Left ventricle myocardium superior (tissue), 1 donor: ENCODE measurements at places on chromosomes 6 and 20. TPM values are rescaled to one million over a fixed set of nuclear protein-coding genes. Genes with fewer than 3 reads are reported as not detected.
A peak's percentile ranks its signal among the peaks of the same experiment; 100 is the strongest.

The JPH2 gene
- 182 TPM for total RNA-seq

The PPP1R16B gene
- total RNA-seq, result 9.4 TPM

The PTK7 gene
- total RNA-seq, result 2.1 TPM

The DNAH8 gene
- not detected for total RNA-seq

The HLA-DPB1 gene
- 41.5 TPM for total RNA-seq

The PRPH2 gene
- 0.47 TPM for total RNA-seq

The RAMACL gene
- 0.67 TPM for total RNA-seq

The ZSCAN12 gene
- total RNA-seq, result 1.9 TPM

The BEND6 gene
- 0.35 TPM for total RNA-seq

The ANKRD6 gene
- 21.4 TPM for total RNA-seq

DNA sequence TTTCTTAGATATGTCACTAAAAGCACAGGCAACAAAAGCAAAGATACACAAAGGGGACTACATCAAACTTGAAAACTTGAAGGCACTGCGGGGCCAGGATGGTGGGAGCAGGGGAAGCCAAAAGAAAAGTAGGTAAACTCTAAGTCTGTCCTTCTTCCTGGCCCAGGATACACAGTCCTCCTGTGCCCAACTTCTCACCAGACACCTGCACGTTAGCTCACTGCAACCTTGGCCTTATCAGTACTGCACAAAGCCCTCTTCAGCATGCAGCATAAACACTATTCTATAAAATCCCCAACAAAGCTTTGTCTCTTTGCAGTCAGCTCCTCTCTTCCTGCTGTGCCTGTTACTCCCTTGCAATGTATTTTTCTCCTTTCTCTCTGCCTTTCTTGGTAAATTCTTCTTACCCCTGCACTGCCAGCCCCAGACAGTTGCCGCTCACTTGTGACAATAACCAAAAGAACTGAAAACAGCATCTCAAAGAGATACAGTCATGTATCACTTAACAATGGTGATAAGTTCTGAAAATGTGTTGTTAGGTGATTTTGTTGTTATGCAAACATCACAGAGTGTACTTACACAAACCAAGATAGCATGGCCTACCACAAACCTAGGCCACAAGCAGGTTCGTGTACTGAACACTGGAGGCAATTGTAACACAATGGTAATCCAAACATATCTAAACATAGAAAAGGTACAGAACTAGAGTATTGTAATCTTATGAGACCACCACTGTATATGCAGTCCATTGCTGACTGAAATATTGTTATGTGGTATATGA is 51.2 kb downstream of the NINL start:
- no peak for DNase-seq

DNA sequence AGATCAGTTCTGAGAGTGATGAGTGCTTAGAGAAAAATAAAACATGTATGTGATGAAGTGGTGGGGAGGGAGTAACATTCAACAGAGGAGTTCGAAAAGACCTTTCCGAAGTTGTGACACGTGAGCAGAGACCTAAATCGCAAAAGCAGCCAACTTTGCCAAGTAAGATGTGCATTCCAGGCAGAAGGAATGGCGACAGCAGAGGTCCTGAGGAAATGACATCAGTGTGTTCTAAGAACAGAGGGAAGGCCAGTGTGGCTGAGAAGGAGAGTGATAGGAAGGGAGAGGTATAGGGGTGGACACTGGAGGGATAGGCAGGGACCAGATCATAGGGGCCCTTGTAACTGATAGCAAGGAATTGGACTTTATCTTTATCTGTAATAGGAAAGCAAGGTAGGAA is 51.3 kb downstream of the ADAT2 start:
- no peak for DNase-seq

DNA sequence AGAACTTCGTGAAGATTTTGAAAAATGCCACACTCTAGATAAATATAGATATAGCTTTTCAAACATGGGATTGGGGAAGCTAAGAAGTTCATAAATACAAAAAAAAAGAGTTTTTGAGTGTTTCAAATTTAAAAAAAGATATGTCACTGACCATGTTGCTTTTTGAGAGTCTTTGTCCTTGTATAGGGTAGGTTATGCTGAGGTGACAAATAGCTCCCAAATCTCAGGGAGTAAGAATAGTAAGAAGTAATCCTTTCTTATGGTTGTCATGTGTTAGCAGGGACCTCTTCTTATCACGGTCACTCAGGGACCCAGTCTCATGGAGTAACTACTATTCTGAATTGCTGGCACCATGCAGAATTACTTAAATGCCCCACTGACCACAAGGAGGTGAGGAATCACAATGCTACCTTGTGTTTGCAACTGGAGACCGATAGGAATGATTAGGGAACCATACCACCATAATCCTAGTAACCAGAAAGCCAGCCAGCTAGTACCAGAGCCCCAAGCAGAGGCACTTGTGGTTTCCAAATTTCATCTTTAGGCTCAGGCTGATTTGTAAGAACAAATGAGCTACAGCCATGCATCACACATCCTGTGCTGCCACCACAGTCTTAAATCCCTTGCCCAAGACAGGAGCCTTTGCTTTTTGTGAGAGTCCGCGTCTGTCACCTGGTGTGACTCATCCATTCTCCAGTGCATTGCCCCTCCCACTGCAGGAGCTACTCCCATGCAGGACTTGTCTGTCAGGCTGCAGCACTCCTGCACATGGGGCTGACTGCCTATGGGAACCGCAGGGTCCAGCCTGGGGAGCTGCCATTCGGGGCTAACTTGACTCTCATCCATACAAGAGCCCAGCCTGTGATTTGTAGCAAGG is 42.4 kb upstream of the ADGRF4 start:
- DNase-seq, result no peak

- DNase-seq, result peak; percentile 30
Measured at GRCh38 chr20:62336775-62337557, 30.1 kb downstream of the LAMA5 start.

GRCh38 chr6:89454300-89454699 is 21.3 kb downstream of the ANKRD6 start:
- DNase-seq, result no peak

- DNase-seq, result no peak
Measured at GRCh38 chr6:54897462-54898189, 51.1 kb downstream of the FAM83B start.

DNA sequence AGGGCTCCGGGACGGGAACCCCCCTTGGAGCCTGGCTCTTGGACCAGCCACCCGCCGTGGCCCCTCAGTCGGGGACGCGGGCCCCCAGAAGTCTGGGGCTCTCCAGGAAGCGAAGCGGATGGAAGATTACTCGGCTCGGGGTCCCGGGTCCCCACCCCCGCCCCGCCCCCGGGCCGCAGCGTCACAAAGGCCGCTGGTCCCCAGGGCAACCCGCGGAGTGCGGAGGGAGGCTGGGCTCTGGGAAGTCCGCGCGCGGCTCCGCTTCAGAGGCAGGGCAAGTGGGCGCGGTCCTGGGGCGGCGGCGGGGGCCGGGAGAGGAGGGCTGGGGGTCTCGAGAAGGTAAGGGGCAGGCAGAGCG is at the start of gene FNDC11:
Gene FNDC11, plus strand, starts transcription at position 227 of the 358 bp plus-strand sequence. CDS start 1,505 bp downstream, outside the sequence.
- peak; percentile 66 for DNase-seq

DNA sequence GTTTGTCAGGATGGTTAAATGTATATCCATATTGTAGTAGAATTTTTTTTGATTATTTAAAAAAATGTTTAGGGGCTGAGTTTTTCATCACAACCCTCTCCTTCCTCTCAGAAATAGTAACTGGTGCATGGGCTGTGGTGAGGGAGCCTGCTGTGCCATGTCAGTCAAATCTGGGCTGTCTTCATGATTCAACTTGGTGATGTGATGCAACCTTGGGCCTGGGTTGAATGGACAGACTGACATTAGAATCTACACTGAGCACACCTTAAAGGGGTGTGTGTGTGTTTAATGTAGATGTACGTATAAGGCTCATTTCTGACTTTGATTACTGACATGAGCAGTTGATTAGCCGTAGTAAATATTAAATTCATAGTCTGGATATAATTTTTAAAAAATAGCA is 3.7 kb downstream of the TJAP1 start:
- no peak for DNase-seq

GRCh38 chr6:27795697-27796494 is 116.3 kb downstream of the OR2B2 start:
- no peak for DNase-seq

DNA sequence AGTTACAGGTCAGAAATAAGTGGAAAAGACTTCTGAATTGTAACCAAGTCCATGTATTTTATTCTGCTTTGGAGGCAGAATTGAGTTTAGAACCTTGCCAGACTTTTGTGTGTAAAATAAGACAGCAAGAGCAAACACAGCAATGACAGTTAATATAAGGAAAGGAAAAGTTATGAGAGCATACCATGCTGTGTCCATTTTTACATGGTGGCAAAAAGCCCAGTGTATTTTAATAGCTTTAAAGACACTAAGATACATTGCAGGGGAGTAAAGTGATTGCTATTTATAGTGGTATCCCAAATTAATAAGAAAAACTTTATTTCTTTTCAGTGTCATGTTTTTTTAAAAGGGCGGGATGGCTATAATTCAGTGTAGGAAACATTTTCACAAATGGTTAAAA is 45.2 kb downstream of the CDC5L start:
- no peak for DNase-seq

GRCh38 chr6:33689879-33690278 is 21.6 kb downstream of the UQCC2 start:
- DNase-seq, result no peak

DNA sequence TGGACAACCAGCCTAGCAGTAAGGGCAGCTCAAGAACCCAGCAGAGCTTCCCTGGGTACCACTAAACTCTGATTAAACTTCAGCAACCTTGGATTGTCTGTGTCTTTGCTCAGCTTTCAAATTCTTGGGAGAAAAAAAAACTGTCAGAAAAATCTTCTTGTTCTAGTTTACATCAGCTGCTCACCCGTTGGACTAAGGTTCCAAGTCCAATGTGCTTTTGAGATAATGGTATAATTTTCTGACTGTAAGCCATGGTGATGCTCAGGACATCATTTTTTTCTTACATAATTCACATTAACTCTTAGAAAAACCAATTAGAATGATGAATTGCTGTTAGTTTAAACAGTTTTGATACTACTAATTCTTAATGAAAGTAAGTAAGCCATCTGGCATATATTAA is 145.8 kb downstream of the COL9A1 start:
- DNase-seq, result no peak

GRCh38 chr6:84222426-84222825 is 5.0 kb downstream of the CEP162 start:
- no peak for DNase-seq

GRCh38 chr6:129793447-129793846 is 67.7 kb downstream of the TMEM244 start:
- DNase-seq, result no peak

DNA sequence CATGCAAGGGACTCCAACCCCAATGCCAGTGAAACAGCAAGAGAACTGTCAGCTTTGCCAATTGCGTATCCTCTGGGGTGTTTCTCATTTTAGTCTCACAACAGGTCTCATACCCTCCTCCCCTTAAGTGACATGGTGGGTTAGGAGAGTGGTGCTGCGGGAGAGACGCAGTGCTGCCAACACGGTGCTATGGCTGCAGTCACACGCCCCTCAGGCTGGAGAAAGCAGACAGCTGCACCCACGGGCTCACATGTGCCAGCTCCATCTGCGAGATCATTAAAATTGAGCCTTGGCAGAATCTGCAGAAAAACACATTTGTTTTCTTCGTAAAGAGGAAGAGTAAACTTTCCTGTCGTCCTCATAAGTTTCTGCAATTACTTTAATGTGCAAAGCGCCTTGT is 114.7 kb downstream of the ANKRD60 start:
- no peak for DNase-seq

DNA sequence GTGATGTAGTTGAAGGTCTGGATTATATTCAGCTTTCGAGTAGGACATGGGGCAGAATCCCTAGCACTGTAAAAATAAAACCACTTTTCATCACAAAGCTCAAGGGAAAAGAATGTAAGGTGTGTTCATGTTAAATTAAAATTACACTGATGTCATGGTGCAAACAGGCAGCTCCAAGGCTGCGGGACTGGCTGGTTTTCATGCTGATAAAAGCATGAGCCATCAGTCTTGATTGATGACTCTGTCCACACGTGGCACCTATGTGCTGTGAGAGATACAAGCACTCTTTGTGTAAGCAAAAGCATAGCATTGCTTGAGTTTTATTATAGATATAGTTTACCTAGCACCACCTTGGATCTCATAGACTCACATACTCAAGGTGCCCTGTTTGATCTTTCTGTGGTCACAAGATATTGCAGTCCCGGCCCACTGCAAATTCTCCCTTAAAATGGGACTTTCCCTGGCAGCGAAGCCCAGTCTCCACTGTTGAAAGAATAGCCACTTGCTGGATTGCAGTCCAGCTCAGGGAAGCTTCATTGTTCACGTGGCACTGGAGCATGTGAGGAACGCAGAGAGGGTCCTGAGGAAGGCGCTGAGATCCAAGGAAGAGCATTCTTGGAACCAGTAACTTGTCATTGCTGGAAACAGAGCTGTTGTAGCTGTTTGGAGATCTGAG is 90.6 kb downstream of the TIAM2 start:
- no peak for DNase-seq

- DNase-seq, result no peak
Measured at GRCh38 chr6:33604941-33605854, 15.9 kb upstream of the ITPR3 start.

- no peak for DNase-seq
Measured at GRCh38 chr6:90584636-90585255, 2.1 kb downstream of the MAP3K7 start.

- no peak for DNase-seq
Measured at GRCh38 chr6:125867483-125867942, 76.8 kb downstream of the NCOA7 start.

- DNase-seq, result no peak
Measured at GRCh38 chr20:32972181-32973076, 31.8 kb downstream of the SUN5 start.

DNA sequence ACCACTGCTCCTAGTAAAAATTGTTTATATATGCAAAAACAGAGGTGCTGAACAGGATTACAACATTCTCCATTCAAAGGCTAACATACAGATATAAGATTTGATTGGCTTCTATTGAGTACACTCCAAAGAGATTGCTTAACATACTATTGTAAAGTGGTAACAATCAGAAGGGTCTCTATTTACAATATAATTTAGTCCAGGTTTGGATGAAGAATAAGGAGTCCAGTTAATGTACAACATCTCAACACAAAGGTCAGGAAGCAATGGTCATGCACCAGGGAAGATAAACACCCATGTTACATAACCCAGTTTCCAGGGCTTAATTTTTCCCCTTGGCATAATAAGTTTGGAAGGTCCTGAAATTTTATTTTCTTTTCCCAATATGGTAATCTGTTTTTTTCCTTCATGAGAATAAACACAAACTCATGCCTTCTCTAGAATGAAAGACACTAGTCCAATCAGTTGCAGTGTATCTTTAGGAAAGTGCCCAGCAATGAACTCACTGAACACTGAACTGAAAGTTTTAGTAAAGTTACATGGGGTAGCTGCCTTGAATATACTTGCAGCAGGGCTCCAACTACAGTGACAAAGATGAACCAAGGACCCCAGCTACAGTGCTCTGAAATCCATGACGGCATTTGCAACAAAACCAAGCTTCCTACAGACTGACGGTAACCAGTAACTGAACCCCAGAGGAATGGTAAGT is 255.3 kb upstream of the GJE1 start:
- no peak for DNase-seq

DNA sequence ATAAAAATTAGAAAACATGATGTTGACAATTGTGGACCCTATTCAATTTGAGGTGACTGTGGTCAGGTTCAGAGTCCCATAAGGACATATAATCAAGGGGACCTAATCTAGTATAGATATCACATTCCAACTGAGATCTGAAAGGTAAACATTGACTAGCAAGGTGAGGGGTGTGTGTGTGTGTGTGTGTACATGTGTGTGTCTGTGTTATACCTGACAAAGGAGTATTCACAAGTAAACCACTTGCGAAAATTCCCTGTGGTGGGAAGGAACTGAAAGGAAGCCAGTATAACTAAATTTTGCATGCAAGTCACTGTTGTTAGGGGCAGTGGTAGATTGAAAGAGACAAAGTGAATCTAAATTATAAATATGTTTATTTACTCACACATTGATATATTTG is 723.7 kb downstream of the COL12A1 start:
- no peak for DNase-seq
